Astrocyte of the hippocampus (primary cell): ENCODE measurements at places on chromosomes 5 and 9.

DNA sequence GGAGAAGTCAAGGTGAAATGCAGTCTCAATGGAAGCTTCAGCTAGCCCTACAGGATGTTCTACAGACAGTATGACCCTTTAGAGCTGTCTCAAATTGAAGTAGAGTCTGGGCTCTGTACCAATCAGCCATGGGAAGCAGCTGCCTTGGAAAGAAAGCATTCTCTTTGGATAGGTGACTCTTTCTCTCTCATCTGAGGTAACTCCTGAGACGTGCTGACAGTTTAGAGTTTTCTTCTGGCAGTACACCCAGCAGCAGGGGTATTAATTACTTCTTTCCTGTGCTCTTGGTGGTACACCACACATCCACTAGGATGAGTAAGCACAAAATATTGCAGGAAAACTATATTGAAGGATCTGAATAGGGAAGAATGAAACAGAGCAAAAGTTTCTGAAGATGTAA, 329.6 kb upstream of the RGMB start:
- DNase-seq, result no peak

DNA sequence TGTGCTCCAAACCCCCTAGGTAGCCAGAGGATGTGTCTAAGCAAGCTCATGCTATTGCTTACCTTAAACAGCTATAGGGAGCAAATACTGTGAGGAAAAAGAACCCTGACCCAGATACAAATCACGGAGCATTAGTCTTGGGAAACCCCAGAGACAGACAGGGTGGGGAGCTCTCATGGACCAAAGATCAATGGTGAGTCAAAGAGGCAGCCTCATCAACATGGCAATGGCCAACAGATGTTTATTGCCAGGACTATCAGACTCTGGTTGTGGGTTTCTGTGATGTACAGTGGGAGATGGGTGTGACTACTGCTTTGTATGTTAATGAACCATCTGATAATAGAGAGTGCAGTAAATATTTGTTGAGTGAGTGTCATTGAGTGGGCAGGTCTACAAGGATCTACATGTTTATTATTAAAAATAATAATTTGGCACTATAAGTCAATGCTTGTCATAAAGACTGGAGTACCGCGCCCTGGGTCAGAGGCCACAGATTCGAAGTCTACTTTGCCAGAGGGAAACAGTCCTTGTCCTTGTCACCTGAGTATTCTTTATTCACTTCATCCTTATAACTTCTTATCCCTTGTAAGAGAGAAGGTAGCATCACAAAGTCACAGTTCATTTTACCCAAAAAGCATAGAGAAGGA, 56.5 kb upstream of the RAI14 start:
- DNase-seq, result no peak

DNA sequence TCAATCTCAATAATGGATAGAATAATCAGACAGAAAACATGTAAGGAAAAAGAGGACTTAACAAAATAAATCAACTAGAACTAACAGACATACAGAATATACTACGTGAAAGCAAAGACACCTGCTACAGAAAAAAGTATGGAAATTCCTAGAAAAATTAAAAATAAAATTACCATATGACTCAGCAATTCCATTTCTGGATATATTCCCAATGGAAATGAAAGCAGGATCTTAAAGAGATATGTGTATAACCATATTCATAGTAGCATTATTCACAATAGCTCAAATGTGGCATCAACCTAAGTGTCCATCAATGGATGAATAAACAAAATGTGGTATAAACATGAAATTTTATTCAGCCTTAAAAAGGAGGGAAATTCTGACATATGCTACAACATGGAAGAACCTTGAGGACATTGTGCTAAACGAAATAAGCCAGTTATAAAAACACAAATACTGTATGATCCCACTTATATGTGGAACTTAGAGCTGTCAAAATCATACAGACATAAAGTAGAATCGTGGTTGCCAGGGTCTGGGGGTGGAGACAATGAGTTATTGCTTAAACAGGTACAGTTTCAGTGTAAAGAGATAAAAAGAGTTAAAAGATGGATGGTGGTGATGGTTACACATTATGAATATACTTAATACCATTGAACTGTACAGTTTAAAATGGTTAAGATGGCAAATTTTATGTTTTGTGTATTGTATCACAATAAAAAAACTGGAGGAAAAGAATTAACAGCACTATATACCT, 6.9 kb downstream of the PLAA start:
- DNase-seq, result no peak

GRCh38 chr5:11449217-11449616, 455.0 kb downstream of the CTNND2 start:
- no peak for DNase-seq

DNA sequence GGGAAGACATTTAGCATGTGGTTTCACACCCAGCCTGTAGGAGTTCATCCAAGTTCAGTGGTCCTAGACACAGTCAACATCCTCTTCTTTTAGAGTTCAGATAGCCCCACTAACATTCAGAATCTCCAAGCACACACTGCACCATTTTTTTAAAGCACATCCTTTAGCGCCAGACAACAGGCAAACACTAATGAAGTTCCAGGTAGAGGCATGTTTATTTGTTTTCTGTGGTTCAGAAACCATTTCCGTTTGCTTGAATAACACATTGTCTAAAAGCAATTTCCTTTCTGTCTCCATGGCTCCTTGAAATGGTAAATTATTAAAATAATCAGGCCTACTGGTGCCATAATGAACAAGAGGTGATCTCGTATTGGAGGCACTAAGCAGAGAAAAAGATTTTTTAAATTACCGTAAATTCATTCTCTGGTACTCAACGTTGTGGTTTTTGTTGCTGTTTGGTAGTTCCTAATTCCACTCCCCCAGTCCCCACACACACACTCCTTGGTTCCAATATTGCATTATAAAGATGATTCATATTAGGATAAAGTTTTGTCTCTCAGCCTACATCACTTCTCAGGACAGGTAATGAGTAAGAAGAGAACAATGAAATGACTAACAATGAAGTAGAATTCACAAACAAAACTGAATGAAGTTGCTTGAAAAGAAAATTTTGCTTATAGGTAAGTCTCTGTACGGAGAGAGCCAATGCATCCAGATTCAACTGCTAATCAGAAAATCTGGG, 153.1 kb downstream of the PCSK1 start:
- DNase-seq, result no peak

- no peak for DNase-seq
Observed at GRCh38 chr5:32013658-32014057, 160.5 kb downstream of the GOLPH3 start.

GRCh38 chr9:136671646-136672430, 9.1 kb downstream of the EGFL7 start:
- DNase-seq, result peak; percentile 48

GRCh38 chr5:20524991-20525529, 537.1 kb upstream of the CDH18 start:
- DNase-seq, result peak; percentile 27

GRCh38 chr9:96491079-96491879, 41.3 kb downstream of the HABP4 start:
- peak; percentile 86 for DNase-seq

- peak; percentile 41 for DNase-seq
Observed at GRCh38 chr5:94217745-94218144, 400.7 kb downstream of the KIAA0825 start.

DNA sequence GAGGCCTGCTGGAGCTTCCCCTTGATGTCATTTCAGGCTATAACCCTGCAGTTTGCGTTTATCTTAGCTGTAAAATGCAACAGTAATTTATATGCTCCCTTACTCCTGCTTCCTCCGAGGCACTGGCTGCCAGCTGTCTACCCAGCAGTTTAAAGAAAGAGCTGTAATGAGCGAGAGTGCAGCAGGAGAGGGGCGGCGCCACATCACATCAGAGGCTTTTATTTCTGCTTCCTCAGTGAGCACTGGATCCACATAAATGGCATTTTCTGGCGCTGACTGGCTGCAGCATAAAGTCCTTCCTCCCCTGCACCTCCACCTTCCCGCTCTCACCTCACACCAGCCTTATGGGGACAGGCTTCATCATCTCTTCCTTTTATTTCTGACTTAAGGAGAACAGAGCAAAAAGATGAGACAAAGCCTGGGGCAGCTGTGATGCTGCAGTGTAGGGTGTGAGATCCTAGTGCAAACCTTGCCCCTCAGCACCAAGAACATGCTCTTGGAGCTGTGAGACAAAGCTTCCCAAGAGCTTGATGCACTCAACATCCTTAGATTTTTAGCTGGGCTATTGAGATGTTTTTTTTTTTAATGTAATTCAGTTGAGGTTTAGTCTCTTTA, 829.6 kb upstream of the ZNF608 start:
- DNase-seq, result peak; percentile 64

DNA sequence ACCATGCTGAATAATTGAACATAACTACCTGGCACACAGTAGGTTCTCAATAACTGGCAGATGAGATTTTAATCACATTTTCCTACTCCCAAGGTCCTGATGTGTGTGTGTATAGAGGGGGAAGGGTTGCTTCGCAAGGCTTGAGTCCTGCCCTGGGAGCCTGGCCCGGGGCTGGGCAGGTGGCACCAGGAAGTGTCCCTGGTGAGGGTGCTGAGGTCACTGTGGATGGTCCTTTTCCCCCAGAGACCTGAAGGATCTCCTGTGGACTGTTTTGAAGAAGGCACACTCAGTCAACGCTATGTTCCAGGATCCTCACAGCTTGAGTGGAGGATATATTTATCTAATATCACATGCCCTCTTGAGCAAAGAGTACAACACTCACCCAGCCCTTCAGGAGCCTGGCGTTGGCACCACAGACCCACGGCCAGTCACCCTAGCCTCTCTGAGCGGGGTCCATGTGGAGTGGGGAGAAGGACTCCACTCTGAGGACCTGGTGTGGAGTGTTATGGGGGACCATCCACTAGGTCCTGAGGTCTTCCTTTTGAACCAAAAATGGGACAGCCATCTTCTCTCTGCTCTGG, 177.8 kb downstream of the GABBR2 start:
- DNase-seq, result no peak

DNA sequence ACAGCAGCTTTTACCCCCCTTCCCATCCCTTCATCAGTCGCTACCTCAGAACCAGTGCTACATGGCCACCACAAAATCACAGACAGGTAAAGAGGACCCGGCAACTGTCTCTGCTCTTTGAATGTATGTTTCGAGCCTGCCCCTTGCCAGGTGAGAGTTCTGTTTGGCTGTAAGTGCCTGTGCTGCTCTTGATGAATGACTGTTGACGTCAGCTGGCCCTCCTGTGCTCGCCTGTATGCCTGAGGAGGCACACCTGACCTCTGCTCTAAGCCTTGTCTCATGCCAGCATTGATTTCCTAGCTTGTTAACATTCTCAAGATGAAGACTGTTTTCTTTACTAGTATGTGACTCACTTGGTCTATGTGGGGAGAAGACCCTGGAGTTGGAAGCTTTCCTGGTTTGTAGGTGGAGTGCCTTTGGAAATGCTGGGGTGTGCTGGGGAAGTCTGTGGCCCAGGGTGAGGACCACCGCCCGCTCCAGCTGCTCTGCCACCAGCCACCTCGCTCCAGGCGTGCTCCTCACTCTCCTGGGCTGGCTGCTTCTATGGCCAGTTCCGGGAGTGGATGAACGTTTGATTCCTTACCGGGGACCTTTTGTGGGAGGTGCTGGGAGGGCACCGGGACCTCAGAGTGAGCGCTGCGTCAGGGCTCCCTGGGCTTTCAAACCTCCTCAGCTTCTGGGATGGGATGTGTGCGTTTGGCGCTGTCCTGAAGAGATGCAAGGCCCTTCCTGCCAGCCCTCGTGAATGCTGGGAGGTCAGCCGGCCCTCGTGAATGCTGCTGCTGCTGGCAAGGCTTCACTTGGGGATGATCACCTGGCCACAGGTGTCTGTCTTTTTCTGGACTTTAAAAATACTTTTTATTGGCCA, 109.9 kb downstream of the EHMT1 start:
- no peak for DNase-seq

DNA sequence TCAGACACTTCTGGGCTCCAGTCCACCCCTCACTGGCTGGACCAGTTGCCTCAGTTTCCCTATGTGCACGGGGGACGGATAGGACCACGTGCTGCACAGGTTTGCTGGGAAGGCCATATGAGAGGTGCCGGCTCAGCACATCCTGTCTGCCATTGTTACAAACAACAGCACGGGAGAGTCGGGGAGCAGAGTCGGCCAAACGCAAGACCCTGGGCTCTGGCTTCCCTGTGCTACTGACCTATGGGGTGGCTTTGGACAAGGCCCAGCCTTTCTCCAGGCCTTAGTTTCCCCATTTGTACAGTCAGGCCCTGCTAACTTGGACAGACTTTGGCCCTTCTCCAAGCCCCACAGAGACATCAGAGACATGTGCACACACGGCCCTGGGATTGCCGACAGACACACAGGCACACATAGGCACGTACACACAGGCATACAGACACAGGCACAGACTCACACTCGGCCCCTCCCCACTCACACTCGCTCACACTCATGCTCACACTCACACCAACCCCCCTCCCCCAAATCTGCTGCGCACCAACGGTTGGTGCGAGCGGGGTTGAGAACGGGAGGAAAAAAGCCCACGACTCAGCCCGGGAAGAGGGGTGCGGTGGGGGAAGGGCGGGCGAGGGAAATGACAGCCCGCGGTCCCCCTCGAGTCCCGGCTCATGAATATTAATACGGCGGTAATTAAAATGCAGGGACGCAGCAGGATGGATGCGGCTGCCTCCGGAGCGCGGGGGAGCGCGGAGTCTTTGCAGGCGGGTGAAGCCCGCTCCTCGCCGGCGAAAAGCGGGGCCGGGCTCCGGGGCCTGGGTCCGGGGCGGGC, 133.0 kb downstream of the C9orf50 start:
- peak; percentile 73 for DNase-seq

- DNase-seq, result peak; percentile 22
Observed at GRCh38 chr9:91857291-91858212, 92.5 kb downstream of the ROR2 start.
